ENCODE measurements at places on chromosomes 4 and X.
A peak's percentile ranks its signal among the peaks of the same experiment; 100 is the strongest.

DNA sequence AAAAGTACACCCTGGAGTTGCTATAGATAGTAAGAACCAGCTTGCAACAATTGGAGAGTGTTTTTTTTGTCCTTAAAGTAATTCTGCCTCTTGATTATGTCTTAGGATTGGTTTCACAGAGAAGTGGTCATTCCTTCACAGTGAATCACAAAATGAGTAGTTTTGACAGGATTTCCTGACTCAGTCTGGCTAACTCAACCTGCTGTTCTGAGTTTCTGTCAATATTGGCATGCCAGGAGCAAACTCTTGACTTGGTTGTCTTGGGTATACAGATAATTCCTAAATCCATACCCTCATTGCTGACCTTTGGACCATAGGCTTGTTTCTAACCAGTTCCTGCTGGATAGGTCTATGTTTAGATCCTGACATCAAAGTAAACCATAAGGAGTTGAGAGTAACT, 9.4 kb downstream of the FHIP1A start:
- DNase-seq, result peak; percentile 66

DNA sequence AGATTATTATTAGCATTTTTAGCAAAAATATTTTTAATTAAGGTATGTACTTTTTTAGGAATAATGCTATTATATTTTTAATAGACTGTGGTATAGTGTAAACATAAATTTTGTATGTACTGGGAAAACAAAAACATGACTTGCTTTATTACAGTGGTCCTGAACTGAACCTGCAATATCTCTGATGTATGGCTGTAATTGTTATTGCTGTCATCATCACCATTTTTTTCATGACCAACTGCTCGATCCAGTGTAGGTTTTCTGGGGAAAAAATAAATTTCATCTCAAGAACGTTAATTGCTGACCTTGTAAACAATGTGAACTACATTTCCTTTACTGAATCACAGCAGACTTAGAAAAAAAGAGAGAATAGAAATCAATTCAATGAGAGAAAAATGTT, 83.6 kb upstream of the ATOH1 start:
- no peak for DNase-seq

- DNase-seq, result no peak
These were observed at the start of gene NXF3 for GRCh38 chrX:103092942-103093341. Gene NXF3 (minus strand): TSS chrX:103093143. CDS start chrX:103093023, 120 bp downstream.

DNA sequence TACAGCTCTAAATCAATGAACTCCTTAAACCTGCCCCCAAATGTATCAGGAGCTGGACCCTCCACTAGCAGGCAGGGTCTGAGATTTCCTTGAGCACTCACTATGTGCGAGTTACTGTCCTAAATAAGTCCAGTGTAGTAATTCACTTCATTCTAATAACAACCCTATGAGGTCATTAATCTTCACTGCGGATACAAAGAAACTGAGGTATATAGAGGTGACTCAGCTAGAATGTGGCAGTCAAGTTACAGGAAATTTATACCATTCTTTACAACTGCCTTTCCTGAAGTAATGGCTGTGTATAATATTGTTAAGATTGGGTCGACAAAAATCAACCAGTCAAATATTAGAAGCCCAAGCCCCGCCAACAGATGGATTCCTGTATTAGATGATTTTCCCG, 473.9 kb upstream of the FTHL17 start:
- DNase-seq, result no peak

DNA sequence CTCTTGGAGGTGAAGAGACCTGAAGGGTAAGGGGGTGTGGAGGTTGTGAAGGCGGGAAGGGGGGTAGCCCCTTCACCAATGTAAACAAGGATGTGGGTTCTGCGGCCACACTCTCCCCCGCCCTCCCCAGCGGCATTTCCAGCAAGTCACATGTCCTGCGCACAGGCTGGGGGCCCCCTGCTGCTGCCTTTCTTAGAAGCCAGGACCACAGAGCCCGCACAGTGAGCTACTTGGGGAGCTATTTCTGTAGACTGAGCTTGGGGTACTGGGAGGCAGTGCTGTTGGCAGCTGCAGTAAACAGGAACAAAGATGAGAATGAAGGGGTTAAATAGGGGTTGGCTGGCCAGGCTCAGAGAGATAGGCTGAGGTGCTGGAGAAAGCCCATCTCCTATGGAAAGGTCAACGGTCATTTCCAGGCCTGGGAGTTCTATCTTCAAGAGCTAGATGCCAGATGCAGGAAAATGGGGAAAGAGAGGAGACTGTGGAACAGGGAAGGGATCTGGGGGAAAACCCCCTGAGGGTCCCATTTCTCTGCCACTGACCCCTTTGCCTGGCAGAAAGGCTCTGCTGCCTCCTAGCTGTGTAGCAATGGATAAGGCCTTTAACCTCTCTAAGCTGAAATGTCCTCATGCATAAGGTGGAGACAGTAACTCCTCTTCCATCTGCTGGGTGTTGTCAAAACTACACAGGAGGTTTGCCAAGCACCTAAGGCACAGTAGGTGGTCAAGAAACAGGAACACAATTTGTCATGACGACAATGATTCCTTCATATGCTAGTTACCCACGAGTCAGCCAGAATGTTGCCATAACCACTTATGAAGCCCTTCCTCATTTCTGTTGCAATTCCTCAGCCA, 18.5 kb upstream of the PIM2 start:
- DNase-seq, result no peak

DNA sequence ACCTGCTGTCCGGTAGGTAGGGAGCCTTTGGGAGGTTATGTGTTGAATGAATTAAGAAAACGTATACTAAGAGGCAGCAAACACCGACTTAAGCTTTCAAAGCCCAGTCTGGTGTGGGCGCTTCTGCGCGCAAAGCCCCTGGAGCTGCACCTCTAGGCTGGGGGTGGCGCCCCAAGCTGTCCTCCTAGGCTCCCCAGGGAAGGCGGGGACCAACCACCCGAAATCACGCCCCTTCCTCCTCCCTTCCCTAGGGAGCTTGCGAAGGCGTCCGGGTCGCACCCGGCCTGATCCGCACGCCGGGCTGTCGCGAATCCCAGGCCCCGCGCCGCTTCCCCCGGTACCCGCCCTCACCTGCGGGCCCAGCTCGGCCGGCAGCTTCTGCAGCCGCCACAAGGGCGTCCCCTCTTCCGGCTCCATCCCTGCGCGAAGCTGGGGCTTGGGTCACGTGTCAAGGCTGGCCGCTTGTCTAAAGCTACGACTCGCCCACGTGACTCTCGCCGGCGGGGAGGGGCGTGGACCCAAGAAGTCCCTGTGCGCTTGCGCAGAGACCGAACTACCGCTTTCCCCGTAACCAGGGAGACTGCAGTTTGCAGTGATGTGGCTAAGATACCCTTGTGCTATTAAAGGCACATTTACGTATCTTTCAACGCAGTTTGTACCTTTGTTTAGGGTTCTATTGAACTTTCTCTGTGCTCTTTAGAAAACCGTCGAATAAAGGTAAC, at the start of gene COMMD8:
COMMD8 (minus strand) TSS at position 468 of the 722 bp plus-strand sequence; CDS start at position 417, 51 bp downstream.
- peak; percentile 64 for DNase-seq

DNA sequence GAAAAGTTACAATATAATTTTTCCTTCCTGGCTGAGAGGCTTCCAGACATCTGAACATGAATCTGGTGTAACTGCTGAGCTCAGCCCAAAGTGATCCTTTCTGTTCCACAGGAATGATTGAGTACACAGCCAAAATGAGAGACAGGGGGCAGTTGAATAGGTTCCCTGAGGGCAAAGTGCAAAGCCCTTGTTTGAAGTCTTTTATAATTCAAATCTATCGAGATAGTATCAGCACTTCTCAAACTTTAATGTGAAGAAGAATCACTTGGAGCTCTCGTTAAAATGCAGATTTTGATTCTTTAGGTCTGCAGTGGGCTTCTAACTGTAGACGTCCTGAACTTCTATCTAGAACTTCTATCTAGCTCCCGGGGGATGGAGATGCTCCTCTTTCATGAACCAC, 54.4 kb upstream of the BMP2K start:
- DNase-seq, result no peak

DNA sequence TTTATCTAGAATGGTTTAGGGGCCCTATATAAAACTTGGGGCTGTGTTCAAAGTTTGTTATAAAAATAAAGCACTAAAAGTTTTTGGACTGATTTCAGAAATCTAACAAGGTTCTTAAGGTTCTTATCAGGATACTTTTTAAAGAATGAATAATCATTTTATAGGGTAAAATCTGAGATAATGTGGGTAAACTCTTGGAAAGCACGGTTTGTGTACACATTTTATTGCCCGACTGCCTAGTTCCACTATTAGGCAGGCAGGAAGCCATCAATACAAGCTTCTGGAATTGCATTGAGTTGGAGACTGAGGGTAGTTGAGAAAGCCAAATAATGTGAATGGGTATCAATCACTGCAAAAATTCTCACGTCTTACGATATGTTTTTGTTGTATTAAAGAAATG, 331.0 kb upstream of the PITX2 start:
- no peak for DNase-seq

GRCh38 chr4:59179372-59179771, 2020.8 kb upstream of the ADGRL3 start:
- DNase-seq, result no peak

- peak; percentile 76 for DNase-seq
These were observed 19.9 kb upstream of the PPP3CA start for GRCh38 chr4:101367201-101367600.

DNA sequence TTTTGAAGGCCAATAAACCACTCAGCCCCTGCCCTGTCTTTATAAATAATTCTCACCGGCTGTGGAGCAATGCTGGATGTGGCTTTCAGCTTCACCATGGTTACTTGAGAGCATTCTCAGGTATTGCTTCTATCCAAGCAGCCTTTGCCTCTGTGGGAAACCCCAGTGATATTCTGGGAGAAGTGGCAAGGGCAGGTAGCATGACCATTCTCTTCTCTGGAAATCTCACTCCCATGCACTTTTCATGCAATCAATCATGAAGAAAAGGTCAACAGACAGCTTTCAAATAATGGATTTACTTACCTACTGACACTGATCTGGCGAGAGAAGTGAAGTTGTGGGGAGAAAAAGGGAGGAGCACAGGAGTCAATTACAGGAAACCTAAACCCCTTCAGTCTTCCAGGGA, 49.5 kb downstream of the UNC5C start:
- no peak for DNase-seq

DNA sequence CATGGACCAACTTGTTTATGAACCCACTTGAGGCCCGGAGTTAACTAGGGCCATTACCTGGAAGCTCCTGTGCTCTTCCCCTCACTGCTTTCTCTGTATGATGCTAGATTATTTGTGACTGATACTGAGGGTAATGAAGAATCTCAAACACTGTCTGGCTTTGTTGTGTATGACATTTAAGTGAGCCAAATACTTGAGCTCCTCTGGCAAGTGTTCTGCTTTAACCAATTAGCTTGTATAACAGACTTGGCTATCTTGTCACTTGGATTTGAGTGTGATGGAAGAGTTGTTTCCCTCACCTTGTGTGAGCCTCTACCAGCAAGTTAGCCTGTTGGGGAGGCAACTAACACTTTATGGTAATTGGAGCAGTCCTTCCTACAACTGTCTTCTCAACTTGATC, 42.7 kb downstream of the CCNG2 start:
- DNase-seq, result no peak

DNA sequence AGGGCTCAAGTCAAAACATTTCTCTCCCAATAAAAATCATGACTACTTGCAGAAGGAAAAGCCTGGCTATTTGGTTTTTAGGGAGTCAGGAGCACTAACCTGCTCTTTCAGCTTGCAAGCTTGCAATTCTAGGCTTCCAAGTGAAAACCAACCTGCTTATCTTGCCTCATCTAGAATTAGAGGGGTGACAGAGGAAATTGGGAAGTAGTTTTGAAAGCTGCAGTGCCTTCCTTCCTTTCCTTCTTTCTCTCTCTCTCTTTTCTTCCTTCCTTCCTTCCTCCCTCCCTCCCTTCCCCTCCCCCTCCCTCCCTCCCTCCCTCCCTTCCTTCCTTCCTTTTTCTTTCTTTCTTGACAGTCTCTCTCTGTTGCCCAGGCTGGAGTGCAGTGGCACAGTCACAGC, 417.5 kb downstream of the KCNIP4 start:
- no peak for DNase-seq

DNA sequence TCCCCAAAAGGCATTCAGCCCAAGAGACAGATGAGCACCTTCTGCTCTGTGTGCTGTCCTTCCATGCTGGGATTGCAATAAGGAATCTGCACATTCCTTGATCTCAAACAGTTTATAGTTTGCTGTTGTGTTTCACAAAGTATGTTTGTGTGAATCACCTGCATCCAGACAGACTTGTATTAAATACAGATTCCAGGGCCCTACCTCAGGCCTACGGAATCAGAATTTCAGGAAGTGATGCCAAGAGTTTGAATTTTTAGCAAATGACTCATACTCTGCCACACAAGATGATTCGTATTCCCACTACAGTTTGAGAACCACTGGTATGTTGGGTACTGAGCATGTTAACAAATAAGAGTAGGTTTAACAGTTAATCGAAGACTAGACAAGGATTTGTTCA, 7.0 kb downstream of the VAMP7 start:
- peak; percentile 44 for DNase-seq

DNA sequence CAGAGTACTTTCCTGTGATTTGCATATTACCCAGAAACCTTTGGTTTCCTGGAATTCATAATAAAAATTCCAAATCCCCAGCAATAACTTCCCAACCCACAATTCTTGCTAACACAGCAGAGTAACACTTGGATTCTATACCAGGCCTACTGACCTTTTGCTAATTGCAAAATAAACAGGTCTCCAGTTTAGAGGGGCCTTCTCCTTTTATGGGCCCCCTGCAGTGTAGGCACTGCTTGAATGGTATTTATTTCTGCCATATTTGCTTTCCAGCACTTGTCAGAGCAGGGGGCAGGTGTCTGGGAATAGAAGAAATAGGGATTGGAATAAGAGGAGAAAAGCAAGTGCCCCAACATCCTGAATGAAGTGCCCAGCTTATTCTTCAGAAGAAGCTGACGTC, 25.3 kb upstream of the GPC3 start:
- no peak for DNase-seq

DNA sequence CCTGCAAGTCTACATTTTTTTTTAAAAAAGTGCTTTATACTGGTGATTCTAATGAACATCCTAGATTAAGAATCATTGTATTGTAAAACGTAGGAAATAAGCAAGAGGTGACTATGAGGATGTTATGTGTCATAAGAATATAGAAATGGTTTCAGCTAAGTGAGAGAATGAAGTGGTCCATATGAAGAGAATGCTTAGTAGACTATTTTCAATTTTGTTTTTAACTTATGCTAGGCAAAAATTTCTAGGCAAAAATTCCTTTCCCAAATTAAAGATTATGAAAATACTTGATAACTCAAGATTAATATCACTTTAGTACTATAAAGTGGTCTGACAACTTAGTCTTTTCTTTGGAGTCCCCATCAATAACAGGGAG, 825 bp downstream of the DYNLT3 start:
- DNase-seq, result no peak

- DNase-seq, result no peak
These were observed 14.3 kb downstream of the ABLIM2 start for GRCh38 chr4:8144359-8144758.

Data from GM04503 (cell line).